Muscle of back (tissue), 13 donors: ENCODE measurements at places on chromosomes 11 and 22. TPM values are rescaled to one million over a fixed set of nuclear protein-coding genes. Genes with fewer than 3 reads are reported as not detected.

Gene CARD10
- polyA plus RNA-seq = 9.1 TPM

Gene BIK
- 0.53 TPM for polyA plus RNA-seq

Gene RIMBP3C
- 0.43 TPM for polyA plus RNA-seq

Gene PAFAH1B2
- polyA plus RNA-seq = 54.6 TPM

Gene DLG2
- polyA plus RNA-seq = 15.2 TPM

Gene EMID1
- polyA plus RNA-seq = 5.8 TPM

Gene FDXACB1
- polyA plus RNA-seq = 3.4 TPM

Gene OR10A2
- not detected for polyA plus RNA-seq

DNA sequence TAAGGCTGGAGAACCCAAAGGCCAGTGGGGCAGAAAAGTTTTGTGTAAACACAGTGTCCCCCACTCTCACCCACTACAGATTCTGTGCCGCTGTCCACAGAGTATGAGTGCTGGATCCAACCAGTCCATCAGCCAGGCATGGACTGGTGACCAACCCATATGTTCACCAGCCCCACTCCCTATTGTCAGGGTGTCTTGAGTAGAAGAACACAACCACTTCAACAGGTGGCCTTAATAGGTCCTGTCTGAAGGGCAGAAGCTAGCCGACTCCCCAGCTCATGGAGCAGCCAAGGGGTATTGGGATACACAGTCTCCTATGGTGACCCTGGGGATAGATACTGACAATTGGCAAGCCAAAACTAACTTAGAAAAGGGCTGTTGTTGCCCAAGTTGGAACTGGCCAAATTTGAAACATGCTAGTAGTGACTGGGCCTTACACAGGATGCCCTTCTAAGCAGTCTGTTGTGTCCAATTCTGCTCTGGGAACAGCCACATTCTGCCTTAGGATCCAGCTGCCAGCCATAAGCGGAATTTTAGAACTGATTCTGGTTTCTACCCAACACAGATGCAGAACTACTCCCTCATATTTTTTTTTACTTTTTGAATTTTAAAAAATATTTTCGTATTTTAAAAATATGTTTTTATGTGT lies 19.8 kb upstream of the PGM2L1 start:
- no peak for DNase-seq

GRCh38 chr11:65646288-65646957 lies 8.5 kb downstream of the SIPA1 start:
- no peak for DNase-seq

DNA sequence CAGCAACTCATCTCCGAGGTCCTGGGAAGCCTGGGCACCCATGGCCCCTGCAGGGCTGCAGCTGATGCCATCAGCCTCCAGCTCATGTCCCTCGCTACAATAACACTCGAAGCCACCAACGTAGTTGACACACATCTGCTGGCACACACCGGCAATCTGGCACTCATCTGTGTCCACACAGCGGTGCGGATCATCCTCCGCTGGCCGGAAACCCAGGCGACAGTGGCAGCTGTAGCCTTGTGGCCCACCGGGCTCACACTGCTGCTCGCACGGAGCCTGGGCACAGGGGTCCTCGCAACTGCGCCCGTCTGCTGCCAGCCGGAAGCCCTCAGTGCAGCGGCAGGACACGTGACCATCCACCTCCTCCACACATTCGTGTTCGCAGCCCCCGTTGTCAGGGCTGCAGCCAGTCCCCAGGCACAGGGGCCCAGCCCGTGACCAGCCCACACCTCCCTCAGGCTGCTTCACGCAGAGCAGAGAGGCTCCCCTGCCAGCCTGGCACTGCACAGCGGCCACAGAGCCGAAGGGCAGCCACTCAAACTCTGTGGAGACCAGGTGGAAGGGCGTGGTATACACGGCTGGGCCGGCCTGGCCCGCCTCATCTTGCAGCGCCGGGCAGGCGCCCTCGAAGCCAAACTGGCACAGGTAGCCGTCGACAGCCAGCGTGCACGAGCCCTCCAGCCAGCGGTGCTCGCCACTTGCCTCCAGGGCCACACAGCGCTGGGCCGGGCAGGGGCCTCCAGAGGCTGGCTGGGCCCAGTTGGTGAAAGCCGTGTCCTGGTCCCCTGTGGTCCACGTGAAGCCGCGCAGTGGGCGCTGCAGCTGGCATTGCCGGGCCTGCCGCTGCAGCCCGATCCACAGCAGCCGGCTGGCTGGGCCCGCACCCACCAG lies 678 bp downstream of the CD248 start:
- DNase-seq = no peak

DNA sequence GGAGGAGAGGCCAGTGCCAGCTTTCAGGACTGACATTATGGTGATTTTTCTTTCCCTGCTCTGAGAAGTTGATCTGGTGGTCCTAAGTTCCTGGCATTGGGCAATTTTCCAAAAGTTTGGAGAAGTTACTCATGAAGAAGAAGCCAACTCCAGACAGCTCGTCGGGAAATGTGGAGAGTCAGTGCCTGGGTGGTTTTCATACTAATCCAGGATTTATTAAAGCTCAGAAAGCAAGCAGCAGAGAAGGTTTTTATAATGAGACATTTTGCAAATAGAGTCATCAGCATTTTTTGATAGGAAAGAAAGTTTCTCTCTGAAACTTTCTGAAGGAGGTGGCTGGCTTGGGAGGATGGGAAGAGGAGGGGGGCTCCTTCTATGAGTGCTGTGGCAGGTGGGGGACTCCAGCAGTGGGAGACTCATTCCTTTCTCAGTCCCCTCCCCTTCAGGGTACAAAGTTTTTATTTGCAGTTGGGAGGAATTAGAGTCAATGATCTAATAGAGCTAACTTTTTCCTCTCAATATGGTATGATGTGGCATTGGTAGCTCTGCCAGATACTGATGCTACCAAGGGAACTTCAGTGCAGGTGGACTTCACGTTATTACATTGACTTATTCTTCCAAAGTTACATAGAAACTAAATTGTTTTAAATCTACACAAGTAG lies 55.4 kb downstream of the LIF start:
- DNase-seq = no peak

DNA sequence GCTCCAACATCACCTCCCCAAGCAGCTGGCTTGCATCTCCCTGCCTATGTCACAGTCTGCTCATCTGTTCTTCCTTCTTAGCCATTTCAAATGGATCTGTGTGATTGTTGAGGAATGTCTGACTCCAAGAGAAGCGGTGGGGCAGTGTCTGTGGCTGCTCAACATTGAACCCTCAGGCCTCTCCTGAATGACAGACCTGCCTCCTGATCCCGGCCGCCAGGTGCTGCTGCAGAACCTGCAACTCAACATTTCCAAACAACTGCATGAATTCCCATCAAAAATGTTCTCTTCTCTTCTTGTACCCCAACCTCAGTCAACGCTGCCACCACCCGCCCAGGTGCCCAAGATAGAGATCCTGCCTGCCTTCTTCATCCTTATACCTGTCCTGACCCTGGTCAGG lies 132.5 kb downstream of the FBXO7 start:
- no peak for DNase-seq

DNA sequence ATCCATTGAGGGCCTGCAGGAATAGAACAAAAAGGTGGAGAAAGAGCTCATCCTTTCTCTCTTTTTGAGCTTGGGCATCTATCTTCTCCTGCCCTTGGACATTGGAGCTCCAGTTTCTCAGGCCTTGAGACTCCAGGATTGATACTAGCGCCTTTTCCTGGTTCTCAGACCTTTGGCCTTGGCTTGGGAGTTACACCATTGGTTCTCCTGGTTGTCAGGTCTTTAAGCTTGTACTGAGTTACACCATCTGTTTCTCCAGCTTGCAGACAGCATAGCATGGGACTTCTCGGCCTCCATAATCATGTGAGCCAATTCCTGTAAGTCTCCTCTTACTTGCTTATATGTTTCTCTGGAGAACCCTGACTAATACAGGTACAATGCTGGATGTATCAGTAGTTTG lies 72.6 kb downstream of the GRK3 start:
- no peak for DNase-seq

DNA sequence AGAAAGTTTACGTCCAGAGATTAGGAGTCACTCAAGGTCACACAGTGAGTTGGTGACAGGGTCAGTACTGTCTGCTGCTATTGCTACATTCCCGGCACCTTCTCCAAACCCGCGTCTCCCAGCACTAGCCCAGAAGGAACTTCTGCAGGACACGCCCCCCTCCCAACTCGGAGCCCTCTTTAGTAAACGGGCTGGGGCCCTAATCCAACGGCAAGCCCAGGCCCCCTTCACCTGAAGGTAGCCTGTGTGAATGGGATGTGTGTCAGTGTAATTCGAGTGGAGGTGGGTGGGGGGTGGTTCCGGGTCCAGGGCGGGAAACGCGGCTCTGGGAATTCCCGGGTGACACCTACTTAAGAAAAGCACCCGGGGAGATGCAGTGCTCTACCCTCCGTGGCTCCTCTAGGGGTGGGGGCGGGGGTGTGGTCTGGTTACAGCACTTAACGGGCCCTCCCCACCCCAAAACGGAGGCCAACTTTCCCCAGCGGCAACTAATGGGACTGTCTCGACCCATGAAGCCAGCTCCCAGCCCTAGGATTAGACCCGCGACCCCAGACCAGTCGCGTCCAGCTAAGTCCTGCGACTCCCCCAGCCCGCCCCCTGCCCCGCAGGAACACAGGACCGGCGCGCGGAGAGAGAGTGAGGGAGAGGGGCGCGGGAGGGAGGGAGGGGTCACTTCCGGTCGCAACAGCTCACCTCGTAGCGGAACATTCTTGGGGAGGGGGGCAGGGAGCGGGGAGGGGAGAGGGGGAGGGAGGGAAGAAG lies 468 bp downstream of the PATL1 start:
- DNase-seq = peak; percentile 17

- no peak for DNase-seq
Measured at GRCh38 chr22:26849575-26849974, 192.2 kb downstream of the MIAT start.

DNA sequence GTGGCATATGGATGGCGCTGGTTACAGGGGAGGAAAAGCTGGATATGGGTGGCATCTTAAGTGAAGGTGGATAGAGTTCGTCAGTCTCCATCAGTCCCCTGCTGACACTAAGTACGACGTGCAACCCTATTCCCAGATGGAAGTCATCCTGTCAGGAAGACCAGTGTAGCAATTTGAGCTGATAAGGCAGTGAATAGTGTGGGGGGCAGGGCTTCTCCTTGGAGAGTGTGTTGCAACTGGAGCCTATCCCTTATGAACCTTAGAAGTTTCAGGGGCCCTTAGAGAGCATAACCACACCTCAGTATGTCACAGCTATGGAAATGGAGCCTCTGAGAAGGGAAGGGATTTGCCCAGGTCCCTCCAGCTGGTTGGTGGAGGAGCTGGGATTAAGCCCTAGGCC lies 36.1 kb upstream of the ANKK1 start:
- no peak for DNase-seq

- DNase-seq = peak; percentile 84
Measured at GRCh38 chr11:3642071-3642951, 519 bp upstream of the ART5 start.

DNA sequence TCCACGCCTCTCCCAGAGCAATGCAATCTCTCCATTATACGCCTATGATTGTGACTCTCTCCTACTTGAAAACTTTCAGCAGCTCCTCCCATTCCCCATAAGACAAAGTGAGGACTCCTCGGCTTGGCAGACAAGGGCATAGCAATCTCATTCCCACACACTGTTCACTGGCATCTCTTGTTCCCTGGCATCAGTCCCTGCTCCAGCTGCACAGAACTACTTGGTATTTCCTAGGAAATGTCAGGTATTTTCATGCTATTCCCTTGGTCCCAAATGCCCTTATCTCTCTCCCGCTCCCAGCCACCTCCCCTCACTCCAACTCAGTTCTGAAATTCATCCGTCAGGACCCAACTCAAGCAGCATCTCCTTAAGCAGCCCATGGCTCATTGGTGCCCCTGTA lies 28.4 kb downstream of the TMPRSS5 start:
- DNase-seq = no peak

- DNase-seq = no peak
Measured at GRCh38 chr22:35866651-35867050, 149.0 kb downstream of the APOL5 start.

GRCh38 chr11:128937480-128937879 lies 5.2 kb downstream of the TP53AIP1 start:
- DNase-seq = no peak

GRCh38 chr11:7965386-7965785 lies at the start of gene NLRP10:
Gene NLRP10, minus strand, starts transcription at chr11:7965447. Its CDS starts 1,952 bp downstream, at chr11:7963495.
- no peak for DNase-seq

- no peak for DNase-seq
Measured at GRCh38 chr11:121743285-121743684, 290.5 kb upstream of the SORL1-AS1 start.

- DNase-seq = no peak
Measured at GRCh38 chr11:44028401-44028800, 19.4 kb upstream of the ACCSL start.

- no peak for DNase-seq
Measured at GRCh38 chr22:37331034-37331428, 48.7 kb downstream of the CYTH4 start.

GRCh38 chr11:125390946-125391345 lies 105.1 kb downstream of the FEZ1 start:
- no peak for DNase-seq

DNA sequence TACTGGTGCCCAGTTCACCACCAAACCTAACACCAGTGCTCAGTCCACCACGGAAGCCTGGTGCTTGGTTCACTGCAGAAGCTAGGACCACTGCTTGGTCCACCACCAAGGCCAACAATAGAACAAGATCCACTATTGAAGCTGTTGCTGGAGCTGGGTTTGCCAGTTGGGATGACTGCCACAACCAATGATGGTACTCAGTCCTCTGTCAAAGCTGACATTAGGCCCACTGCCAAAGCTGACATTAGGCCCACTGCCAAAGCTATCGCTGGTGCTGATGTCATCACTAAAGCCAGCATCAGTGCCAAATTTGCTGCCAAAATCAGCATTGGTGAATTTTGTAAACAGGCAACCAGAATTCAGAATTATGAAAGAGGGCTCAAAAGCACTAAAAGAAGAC lies 1850.2 kb upstream of the RAG2 start:
- no peak for DNase-seq

- no peak for DNase-seq
Measured at GRCh38 chr11:12999597-12999996, 9.5 kb upstream of the RASSF10 start.

DNA sequence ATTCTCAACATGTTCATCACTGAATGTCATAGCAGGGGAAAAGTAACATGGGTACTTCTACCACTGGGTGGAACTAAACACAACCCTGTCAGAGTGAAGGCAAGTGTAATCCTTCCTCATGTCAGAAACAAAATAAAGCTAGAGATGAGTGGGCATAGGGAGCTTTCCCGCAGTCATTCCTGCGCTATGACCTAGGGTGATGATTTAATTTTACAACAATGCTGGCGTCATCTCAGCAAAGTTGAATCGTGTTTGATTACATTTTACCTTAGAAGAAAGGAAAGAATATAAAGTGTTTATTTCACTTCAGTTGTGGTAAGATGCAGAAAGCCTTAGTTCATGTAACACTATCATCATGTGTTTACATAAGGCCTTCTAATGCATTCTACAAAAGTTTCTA lies 355.6 kb downstream of the METTL15 start:
- DNase-seq = no peak
